ENCODE measurements at places on chromosomes 13 and 19.

GRCh38 chr19:17748884-17749638 lies 2.2 kb upstream of the FCHO1 start:
- DNase-seq: no peak

- no peak for DNase-seq
These were observed 244.6 kb upstream of the SPRY2 start for GRCh38 chr13:80585531-80585930.

DNA sequence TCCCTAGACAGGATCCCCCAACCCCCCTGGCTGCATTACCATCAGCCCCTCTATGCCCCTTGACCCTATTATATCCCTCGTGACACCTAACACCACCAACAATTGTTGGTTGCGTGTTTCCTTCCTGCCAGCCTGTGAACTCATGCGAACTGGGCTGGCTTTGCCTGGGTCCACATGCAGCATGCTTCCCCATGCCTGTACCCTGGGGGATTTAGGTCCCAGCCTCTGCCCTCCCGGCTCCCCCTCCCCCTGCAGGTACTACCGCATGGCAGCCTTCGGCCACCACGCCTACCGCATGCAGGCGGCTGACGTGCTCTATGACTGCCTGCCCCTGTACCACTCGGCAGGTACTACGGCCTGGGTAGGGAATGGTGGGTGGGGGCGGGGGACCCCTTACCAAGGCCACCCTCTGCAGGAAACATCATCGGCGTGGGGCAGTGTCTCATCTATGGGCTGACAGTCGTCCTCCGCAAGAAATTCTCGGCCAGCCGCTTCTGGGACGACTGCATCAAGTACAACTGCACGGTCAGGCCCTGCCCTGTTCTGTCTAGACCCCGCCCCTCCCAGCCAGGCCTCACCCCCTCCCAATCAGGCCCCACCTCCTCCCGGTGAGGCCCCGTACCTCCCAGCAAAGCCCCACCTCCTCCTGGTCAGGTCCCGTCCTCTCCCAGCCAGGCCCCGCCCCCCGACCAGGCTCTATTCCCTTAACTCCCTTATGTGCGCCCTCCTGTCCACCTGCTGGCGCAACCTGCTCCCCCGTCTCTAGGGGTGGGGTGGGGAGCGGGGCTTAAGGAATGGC lies 18.5 kb downstream of the SLC27A1 start:
- peak; percentile 67 for DNase-seq

- DNase-seq: no peak
These were observed 51.1 kb downstream of the CRYL1 start for GRCh38 chr13:20474515-20474914.

- DNase-seq: no peak
These were observed 11.6 kb downstream of the PRAM1 start for GRCh38 chr19:8490873-8491272.

GRCh38 chr13:51118809-51119431 lies 7.8 kb upstream of the C13orf42 start:
- DNase-seq: no peak

- peak; percentile 97 for DNase-seq
These were observed at the start of gene ZNF30 for GRCh38 chr19:34926685-34927375. ZNF30 (plus strand) TSS chr19:34926903; CDS start chr19:34929948, 3,045 bp downstream.

GRCh38 chr19:7460562-7460966 lies 28.3 kb downstream of the PEX11G start:
- DNase-seq: no peak

- no peak for DNase-seq
These were observed 1567.9 kb upstream of the PRR20A start for GRCh38 chr13:55572862-55573261.

GRCh38 chr13:97324115-97324514 lies 102.0 kb downstream of the MBNL2 start:
- DNase-seq: no peak

DNA sequence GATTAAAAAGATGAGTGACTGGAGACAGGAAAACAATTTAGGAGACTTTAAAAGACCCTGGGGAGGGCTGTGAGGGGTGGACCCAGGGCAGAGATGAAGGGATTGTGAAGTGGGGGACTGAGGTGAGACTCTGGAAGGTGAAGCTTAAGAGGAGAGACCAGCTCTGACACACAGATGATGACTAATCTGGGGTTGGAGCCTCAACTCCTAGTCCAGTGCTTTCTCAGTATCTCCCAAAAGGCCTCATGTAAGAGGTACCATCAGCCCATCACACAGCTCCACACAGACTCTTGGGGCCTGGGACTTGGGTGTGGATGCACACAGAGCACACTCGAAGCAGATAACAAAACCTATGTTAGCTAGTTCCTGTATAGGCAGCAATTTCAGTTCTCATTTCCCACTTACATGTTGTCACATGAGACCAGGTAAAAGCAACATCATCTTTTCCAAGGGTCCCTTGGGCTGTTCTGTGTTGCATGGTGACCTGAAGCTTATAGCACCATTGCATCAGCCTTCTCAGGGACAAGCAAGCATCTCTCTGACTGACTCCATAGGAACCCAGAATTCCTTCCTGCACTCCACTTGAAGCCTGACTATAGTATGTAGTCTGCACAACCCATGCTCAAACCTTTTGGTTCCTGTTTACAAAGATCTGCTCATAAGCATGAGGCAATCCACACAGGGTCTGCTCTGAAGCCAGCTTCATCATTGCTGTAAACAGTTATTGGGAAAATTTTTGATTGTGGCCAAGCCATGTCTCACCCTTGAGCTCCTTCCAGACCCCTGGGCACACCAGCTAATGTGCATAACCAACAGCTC lies 88.6 kb upstream of the MYCBP2 start:
- peak; percentile 27 for DNase-seq

- DNase-seq: peak; percentile 87
These were observed 9.5 kb upstream of the INSL3 start for GRCh38 chr19:17830567-17831418.

GRCh38 chr13:101493541-101493940 lies 41.1 kb downstream of the ITGBL1 start:
- DNase-seq: no peak

GRCh38 chr13:78401873-78402707 lies 201.3 kb downstream of the POU4F1 start:
- DNase-seq: no peak

- DNase-seq: peak; percentile 54
These were observed 9.5 kb upstream of the AMER2 start for GRCh38 chr13:25181597-25181996.

- no peak for DNase-seq
These were observed 15.7 kb upstream of the IGFL1 start for GRCh38 chr19:46213806-46214205.
